ENCODE measurements at places on chromosomes 4 and X.

DNA sequence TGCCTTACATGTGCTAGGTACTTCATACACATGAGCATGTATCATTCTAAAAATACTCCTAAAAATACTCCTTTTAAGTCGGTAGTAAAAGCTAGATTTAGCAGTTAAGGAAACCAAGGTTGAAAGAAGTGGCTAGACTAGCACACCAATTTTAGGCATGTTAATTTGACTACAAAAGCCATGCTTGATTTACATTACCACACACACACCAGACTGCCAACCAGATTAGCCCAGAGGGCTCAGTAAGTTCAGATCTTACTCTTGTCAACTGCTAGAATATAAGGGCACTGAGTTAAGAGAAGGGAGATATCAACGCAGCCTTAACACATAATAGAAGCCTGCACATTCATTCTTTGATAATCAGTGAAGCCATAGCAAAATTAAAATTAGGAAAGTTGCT, 117.9 kb downstream of the MID1IP1 start:
- DNase-seq: no peak

- DNase-seq: peak; percentile 9
Observed at GRCh38 chr4:189046642-189047041, 894.0 kb upstream of the FRG1 start.

DNA sequence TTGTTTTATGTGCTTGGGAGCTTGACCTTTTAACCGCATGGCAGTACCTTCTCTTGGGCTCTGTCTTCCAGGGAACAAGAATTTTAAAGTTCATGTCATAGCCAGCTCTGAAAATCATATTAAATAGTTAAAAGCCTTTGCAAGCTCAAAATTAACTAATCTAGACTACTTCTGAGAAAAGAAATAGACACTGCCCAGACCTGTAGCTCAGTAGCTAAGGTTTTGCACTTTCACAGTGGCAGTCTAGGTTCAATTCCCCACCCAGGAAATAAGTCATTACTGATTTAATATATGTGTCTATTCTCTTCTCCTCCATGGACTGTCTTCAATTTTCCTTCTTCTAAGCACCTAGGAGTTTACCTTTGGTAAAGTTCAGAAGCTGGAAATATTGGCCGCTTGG, 27.4 kb downstream of the HSD17B11 start:
- DNase-seq: no peak

DNA sequence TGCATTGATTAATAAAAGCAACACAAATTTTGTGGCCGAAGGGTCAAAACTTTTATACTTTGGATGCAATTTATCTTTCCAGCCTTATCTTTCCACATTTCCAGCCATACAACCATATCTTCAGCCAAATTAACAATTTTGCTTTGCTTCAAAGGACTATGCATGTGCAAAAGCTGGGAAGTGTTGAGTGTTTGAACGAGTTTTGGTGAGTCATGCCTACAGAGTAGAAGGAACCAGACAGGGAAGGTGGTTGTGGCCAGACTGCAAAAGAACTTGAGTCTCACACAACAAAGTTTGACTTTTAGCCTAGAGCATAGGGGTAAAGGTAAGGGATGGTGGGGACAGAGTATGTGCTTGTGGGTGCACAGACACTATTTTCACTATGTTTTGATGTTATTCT, 53.0 kb upstream of the GABRA2 start:
- no peak for DNase-seq

GRCh38 chrX:154044091-154044490, 24.4 kb upstream of the IRAK1 start:
- DNase-seq: no peak

GRCh38 chrX:133538148-133538547, 122.9 kb upstream of the GPC4 start:
- no peak for DNase-seq

DNA sequence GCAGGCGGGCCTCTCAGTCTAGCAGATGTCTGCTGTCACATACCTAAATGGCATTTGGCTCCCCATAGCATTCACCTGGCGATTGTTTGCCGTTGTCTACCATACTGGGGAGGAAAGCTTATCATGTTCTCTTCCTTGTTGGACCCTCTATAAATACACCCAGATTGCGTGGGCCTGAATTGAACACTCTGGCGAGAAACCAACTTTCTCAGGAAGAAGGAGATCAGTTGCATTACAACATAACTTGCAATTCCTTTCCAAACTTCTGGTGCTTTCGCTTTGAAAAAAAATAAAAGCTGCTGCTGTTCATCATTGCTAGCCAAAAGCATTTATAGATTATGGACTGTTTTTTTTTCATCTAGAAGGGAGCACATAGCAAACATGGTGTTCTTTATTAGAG, 230.0 kb upstream of the GPC4 start:
- no peak for DNase-seq

DNA sequence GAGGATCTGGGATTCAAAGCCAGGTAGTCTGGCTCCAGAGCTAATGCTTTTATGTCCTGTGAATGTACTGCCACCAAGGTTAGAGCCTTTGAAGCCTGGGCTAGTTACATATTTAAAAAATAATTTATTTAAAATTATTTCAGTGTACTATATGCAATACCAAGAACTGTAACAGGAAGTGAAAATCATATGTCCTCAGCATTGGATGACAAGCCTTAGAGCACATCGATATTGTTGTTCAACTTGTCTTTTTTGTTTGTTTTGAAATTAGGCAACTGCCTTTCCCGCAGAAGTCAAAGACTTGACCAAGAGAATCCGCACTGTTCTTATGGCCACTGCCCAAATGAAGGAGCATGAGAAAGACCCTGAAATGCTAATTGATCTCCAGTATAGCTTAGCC, 73.1 kb upstream of the IL13RA1 start:
- no peak for DNase-seq

- DNase-seq: no peak
Observed at GRCh38 chr4:174138616-174139015, 144.9 kb downstream of the FBXO8 start.

- DNase-seq: no peak
Observed at GRCh38 chrX:103107836-103108235, 14.9 kb upstream of the NXF3 start.

- DNase-seq: no peak
Observed at GRCh38 chrX:41472231-41472815, 25.2 kb downstream of the NYX start.

DNA sequence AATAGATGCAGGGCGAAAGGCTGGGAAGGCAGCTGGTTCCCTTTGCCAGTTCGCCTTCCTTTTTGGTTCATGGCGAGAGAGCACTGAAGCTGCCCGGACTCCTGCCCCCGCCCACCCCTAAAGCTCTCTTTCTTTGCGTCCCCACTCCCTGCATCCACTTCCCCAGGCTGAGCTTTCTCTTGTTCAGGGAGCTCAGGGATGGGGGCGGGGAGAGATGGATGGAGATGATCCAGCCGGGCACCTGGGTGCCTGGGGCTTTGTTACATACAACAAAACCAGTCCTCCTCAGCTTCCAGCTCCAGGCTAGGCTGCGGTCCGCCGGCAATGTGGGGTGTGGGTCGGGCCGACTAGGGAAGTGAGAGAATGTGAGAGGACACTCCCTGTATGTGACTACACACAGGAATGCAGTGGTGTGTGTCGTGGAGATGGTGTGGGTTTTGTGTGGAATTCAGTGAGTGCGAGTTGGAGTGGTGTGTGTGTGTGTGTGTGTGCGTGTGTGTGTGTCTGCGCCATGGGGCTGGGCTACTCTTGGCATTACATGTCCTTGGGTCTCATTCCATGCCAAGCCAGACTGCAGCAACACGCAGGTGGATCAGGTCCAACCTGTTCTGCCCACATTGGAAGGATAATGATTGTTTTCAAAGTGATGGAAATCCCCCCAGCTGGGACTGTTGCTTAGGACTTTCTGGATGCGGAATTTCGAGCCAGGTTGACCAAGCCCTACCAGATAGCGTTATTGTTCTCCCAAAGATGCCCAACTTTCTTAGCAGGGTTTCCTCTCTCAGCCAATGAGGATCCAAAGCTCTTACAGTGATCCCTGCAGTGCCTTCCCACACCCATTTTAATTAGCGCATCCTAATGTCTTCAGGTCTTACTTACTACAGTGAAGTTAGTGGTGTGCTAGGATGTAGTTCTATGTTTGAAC, 149.4 kb upstream of the CHRDL1 start:
- no peak for DNase-seq

- no peak for DNase-seq
Observed at GRCh38 chrX:17494216-17494615, 119.2 kb downstream of the NHS start.

- DNase-seq: no peak
Observed at GRCh38 chr4:14452001-14452400, 550.3 kb upstream of the CPEB2 start.

DNA sequence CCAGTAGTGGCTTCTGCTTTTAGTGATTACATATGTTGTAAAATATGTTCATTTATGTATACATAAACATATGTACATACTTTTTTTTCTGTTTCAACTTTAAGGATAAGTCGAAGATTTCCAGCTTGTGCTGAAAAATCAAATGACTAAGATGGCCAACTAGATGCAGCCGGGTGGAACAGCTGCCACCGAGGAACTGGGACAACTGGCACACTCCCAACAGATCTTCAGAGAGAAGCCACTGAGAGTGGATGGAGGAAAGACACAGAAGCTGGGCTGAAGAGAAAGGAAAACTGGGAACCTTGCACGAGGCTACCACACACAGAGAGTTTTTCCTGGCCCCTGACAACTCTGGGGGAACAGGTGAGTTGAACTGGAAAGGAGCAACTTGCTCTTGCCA, 207.5 kb downstream of the FAM47B start:
- no peak for DNase-seq

DNA sequence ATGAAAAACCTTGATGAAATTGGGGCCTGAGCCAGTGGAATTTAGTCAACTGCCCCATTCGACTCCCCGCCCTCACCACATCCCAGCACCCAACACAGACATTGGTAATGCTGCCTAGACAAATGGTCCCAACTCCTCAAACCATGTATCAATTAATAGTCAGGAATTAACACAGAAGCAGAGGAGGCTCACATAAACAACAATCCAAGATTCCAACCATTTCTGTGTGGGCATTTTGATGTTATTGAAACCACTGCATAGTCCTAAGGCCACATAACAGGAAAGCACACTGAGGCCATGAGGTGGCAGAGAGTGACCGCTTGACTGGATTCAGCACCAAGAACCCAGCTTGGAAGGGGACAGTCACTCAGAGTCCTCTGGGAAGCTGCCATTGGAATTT, 22.5 kb upstream of the PTCHD1 start:
- no peak for DNase-seq

- no peak for DNase-seq
Observed at GRCh38 chrX:13770013-13770535, 35.5 kb downstream of the OFD1 start.

DNA sequence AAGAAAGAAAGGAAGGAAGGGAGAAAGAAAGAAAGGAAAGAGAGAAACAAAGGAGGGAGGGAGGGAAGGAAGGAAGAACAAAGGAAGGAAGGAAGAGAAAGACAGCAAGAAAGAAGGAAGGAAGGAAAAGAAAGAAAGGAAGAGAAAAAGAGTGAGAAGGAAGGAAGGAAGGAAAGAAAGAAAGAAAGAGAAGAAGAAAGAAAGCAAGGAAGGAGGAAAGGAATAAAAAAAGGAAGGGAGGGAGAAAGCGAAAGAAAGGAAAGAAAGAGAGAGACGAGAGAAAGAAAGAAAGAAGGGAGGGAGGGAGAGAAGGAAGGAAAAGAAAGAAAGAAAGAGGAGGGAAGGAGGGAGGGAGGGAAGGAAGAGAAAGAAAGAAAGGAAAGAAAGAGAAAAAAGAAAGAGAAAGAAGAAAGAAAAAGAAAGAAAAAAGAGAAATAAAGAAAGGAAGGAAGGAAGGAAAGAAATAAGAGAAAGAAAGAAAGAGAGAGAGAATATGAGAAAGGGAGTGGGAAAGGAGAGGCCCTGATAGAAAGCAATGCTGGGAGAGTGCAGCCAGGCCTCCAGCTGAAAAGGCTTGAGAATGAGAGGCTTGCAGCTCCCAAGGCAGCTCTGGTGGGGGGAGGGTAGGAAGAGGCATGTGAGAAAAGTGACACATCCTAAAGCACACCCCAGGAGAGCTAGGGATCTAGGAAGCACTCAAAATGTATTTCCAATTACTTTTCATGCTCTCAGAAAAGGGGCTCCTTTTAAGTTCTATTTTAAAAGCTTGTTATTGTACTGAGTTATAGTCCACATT, 134.0 kb upstream of the ZIC3 start:
- DNase-seq: no peak

DNA sequence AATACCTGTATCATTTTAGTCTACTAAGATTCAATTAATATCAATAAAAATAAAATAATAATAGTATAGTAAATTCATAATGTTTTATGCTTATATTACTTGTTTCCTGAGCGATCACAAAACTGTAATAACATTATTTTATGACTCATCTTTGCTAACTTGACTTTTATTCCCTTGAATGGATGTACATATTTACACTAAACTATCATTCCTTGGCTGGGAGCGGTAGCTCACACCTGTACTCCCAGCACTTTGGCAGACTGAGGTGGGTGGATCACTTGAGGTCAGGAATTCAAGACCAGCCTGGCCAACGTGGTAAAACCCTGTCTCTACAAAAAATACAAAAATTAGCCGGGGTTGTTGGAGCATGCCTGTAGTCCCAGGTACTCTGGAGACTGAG, 104.0 kb upstream of the SLC34A2 start:
- DNase-seq: no peak

GRCh38 chrX:8189096-8189830, 18.2 kb upstream of the VCX2 start:
- DNase-seq: no peak

DNA sequence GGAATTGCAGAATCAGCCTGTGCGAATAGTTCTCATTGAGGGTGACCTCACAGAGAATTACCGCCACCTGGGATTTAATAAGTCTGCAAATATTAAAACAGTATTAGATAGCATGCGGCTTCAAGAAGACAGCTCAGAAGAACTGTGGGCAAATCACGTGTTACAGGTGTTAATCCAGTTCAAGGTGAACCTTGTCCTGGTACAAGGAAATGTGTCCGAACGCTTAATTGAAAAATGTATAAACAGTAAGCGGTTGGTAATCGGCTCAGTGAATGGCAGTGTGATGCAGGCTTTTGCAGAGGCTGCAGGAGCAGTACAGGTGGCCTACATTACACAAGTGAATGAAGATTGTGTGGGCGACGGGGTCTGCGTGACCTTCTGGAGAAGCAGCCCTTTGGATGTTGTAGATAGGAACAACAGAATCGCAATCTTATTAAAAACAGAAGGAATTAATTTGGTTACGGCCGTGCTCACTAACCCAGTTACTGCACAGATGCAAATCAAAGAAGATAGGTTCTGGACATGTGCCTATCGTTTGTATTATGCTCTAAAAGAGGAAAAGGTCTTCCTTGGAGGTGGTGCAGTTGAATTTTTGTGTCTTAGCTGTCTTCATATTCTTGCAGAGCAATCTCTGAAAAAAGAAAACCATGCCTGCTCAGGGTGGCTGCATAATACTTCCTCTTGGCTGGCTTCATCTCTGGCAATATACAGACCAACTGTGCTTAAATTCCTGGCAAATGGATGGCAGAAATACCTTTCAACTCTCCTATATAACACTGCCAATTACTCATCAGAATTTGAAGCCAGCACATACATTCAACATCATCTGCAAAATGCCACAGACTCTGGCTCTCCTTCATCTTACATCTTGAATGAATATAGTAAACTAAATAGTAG, 10.7 kb downstream of the BBS12 start:
- no peak for DNase-seq

Data from smooth muscle cell of the brain vasculature (primary cell).